ENCODE measurements at places on chromosomes 5 and 9. TPM values are rescaled to one million over a fixed set of nuclear protein-coding genes. Genes with fewer than 3 reads are reported as not detected.

The C9orf153 gene
- polyA plus RNA-seq: 0.22 TPM

- DNase-seq: no peak
Measured at GRCh38 chr9:71781391-71781790, 13.1 kb upstream of the CEMIP2 start.

The IFNA13 gene
- polyA plus RNA-seq: not detected

- no peak for DNase-seq
Measured at GRCh38 chr9:70525519-70525918, 111.1 kb upstream of the KLF9 start.

DNA sequence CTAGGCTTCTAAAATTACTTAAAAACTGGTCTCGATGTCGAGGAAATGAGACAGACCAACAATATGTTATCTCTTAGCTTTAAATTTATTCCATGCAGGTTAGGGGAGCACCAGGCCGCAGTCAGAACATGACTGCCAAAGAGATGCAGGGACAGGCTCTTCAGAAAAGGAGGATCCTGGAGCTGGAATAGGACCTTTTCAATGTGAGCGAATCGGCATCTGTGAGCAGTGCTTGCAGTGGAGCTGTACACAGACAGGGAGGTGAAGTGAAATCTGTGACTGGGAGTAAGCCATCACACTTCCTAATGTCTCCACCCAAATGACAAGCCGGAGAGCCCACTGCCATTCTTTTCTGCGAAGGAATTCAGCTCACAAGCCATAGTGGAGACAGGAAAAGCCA lies 78.2 kb downstream of the EFNA5 start:
- no peak for DNase-seq

- DNase-seq: peak; percentile 96
Measured at GRCh38 chr9:87148331-87149104, 201.2 kb upstream of the GAS1 start.

DNA sequence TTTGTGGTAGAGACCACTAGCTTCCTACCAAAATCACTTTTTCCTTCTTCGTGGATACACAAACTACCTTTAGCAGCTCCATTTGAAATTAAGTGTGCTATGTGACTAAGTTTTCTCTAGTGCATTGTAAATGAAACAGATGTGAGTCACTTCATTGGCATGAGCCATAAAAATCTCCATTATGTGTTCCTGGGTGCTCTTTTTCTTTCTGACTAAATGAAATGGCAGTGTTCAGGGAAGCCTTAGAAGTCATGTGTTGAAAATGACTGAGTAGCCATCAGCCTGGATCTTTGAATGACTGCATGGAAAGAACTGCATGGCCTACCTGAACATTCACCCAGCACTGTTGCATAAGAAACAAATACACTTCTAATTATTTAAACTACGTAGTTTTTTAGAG lies 107.9 kb downstream of the NDUFAF2 start:
- no peak for DNase-seq

The GABRA6 gene
- polyA plus RNA-seq: not detected

GRCh38 chr9:121318631-121319382 lies 50.8 kb downstream of the GSN start:
- no peak for DNase-seq

GRCh38 chr5:133716532-133717183 lies 104.3 kb upstream of the FSTL4 start:
- DNase-seq: no peak

The DMRT2 gene
- 31.0 TPM for polyA plus RNA-seq

- DNase-seq: no peak
Measured at GRCh38 chr9:18594837-18595236, 120.9 kb downstream of the ADAMTSL1 start.

- no peak for DNase-seq
Measured at GRCh38 chr5:35185518-35185917, 44.8 kb downstream of the PRLR start.

DNA sequence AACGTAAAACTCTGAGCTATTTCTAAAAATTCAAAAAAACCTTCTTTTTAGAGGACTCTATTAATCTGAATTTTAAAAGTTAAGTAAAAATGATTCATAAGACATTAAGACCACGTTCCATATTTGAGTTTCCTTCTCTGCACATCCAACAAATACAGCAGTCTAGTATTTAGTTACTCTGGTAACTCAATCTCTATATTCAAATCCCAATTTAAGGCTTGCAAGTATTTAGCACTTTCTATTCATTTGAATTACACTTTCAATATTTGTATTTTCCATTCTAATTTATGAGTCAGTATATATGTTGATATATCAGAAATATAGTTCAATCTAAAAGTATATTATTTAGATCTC lies 17.7 kb downstream of the RFX3 start:
- DNase-seq: no peak

DNA sequence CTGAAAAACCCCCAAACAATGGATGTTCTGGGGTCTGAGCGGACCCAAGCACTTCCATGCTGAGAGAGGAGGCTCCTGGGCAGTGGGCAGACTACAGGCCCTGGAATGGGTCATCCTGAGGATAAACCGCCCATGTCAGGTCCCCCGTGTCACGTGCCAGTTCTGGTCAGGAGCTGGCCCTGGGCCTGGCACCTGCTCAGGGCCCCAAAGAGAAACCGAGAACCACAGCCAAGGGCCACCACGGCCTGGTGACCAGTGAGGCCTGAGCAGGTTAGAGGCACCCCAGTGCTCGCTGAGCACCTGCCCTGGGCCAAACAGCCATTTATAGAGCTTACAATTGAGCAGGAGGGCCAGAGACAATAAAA lies 15.8 kb downstream of the LMAN2 start:
- no peak for DNase-seq

- DNase-seq: no peak
Measured at GRCh38 chr9:27818348-27818747, 245.1 kb upstream of the C9orf72 start.

DNA sequence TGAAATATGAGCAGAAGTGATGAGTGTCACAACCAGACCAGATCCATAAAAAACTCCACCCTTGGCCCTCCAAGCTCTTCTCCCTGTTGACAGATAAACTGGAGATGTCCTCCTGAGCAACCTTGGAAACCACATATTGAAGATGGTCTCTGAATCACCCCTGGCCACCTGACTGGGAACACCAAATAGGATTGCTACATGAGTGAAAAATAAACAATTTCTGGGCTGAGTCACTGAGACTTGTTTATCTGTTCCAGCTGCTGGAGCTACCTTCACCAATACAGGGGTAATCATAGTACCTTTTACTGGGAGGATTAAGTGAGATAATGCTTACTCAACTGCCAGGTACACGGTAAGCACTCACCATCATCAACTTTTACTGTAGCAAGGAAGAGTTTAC lies 53.3 kb downstream of the PCA3 start:
- no peak for DNase-seq

DNA sequence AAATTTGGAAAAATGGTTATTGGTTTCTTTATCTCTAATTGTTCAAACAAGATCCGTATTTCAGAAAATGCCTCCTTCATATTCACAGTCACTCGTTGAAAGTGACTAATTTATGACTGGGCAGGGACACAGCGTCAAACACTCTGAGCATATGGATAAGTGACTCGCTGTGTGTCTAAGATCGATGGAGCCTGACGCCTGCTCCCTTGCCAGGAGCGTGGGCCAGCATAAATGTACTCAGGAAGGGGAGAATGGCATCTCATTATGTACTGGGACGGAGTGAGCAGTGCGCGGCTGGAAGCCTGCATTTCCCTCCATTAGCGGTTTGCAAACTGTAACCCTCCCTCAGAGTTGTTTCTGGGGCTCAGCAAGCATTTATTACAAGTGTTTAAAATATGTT lies 79.8 kb upstream of the CAST start:
- DNase-seq: no peak

- peak; percentile 84 for DNase-seq
Measured at GRCh38 chr5:54388409-54388808, 67.1 kb upstream of the HSPB3 start.

The LCN12 gene
- polyA plus RNA-seq: 0.67 TPM

- no peak for DNase-seq
Measured at GRCh38 chr5:134503937-134504437, 21.5 kb upstream of the JADE2 start.

GRCh38 chr9:135246248-135247205 lies 159.1 kb downstream of the OLFM1 start:
- DNase-seq: no peak

GRCh38 chr5:129384193-129384592 lies 75.9 kb upstream of the ADAMTS19 start:
- no peak for DNase-seq

GRCh38 chr9:87324613-87325194 lies 173.0 kb upstream of the DAPK1 start:
- peak; percentile 75 for DNase-seq

DNA sequence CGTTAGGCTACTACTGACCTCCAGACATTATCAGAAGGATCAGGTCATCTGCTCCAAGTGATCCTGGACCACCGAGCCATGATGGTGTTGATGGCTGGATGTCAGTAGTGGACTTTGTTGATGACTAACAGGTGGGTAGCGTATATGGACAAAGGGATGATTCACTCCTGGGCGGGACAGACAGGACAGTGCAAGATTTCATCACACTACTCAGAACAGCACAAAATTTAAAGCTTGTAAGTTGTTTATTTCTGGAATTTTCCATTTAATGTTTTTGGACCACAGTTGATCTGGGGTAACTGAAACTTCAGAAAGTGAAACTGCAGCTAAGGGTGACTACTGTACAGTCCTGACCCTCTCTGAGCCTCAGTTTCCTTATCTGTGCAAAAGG lies 12.7 kb downstream of the PDGFRB start:
- peak; percentile 54 for DNase-seq

GRCh38 chr9:37911271-37911681 lies 7.3 kb upstream of the SLC25A51 start:
- DNase-seq: no peak

The CD74 gene
- 195 TPM for polyA plus RNA-seq

DNA sequence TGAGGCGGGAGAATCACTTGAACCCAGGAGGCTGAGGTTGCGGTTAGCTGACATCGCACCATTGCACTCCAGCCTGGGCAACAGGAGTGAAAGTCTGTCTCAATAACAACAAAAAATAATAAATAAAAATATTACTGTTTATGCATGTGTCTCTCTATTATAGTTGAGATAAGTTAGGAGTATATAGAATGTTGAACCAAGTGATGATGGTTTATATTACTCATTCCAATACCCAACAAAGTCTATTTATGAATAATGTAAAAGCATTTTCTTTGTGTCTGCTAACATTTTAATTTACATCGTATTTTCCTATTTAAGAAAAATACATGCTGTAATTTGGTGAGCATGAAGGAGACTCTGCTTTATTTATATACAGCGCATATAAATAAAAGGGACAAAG lies 35.8 kb downstream of the CREBRF start:
- DNase-seq: no peak

The CTXN3 gene
- polyA plus RNA-seq: 1.2 TPM

- no peak for DNase-seq
Measured at GRCh38 chr9:123990427-123990826, 21.1 kb upstream of the LHX2 start.

The C9 gene
- 0.34 TPM for polyA plus RNA-seq

- no peak for DNase-seq
Measured at GRCh38 chr5:402615-403359, 40.2 kb upstream of the EXOC3 start.

DNA sequence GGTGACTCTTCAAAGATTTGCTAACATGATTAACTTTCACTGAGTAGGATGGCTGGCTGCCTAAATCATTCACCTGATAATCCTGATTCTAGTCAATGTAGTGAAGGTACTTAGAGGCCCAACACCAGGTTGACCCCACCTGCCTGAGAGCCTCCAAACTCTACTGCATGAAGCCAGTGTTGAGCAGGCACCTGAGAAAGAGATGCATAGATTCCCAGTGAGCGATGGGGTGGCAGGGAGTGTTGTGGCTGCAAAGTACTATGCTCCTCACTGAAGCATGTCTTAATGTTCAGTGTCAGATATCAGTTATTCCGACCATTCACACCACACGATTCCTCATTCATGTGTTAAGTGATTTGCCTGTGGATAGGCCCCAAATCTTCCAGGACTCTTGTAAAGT lies 804.4 kb downstream of the TLE4 start:
- no peak for DNase-seq

The PCDHA9 gene
- not detected for polyA plus RNA-seq

DNA sequence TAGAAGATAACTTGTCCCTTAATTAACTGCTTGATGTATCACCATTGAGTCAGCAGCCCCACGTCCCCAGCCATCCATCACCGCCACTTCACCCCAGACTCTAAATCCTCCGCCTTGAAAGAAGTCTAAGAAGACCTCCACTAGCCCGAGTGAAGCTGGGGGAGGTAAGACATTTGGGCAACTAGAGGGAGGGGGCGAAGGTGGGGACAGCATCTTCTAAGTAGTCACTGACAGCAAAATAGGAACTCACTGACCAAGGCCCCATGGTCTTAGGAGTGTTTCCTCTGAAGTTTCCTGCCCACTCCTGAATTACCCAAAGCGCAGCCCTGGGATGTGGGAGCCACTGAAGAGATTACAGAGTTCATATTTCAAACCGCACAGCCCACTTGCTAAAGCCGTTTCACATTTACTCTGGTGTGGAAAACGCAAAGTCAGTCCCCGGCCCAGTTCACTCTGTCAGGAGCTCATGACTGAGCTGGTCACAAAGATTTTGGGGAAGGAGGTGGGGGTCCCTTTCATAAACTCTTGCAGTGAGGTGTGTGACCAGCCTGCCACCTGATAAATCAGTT lies 107.4 kb downstream of the LHFPL2 start:
- no peak for DNase-seq

DNA sequence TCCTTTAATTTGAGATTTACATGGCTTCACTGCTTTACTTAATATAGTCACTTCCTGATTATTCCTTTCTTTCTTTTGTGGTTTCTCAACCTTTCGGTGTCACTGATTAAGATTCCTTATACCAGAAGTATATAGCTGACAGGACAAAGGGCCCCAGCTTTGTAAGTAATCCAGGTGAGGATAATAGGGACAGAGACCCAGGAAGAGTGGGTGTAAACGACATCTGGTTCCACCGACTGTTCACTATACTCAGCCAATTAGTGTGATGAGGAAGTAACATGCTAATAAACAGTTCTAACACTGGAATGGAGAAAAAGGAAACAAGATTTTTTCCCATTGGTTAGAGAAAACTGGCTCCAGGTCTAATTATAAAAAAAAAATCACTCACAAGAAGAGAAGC lies 286.3 kb upstream of the EFNA5 start:
- no peak for DNase-seq

The ASTN2 gene
- 4.2 TPM for polyA plus RNA-seq

The CARD6 gene
- 1.8 TPM for polyA plus RNA-seq

DNA sequence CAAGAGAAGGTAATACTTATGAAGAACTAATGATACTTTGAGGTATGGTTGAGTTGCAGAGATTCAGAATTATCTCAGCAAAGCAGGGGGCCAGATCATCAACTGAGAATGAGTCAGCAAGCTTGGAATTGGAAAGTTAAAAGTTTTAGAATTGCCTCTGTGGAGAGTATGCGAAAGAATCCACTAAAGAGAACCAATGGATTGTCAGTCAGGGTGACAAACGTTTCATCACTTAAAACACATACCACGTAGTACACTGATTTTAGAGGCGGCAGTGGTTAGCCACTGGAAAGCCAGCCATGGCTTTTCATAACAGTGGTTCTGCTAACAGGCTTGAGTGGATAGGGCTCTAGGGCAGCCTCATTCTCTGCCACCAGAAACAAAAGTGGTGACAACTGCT lies 30.7 kb downstream of the AOPEP start:
- no peak for DNase-seq

The HMCN2 gene
- polyA plus RNA-seq: 7.5 TPM

The WDR38 gene
- polyA plus RNA-seq: 0.15 TPM

Measured in hindlimb muscle (tissue), 1 donor.